ENCODE measurements at places on chromosomes 16 and 17.

- DNase-seq = no peak
Observed at GRCh38 chr16:85614338-85615013, 1.4 kb downstream of the GSE1 start.

DNA sequence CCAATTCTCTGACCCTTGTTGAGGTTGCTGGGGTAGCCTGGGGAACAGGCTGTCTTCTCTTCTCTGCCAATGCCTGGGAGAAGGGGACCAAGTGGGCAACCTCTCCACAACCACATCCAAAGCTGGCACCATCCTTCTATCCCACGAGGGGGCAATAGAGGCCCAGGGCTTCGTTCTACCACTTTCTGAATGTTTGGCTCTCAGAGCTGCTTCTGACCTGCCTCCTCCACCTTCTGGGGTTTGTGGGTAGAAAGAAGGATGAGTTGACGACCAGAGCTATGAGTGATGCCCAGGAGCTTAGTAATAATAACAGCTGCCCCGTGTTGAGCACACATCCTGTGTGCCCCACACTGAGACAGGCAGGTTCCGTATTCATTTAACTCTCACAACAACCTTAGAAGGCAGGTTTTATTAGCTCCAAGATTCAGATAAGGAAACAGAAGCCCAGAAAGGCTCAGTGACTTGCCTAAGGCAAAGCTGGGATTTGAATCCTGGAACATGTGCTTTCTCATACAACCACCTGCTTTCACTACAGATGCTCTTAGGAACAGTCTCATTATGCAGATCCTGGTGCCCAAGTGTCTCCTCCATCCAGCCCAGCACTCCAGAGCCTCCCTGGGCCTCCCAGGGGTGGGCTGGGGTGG is 11.1 kb downstream of the TSPOAP1 start:
- DNase-seq = no peak

- DNase-seq = no peak
Observed at GRCh38 chr16:70646260-70647241, at the start of gene IL34. IL34 (plus strand) TSS chr16:70646559; CDS start chr16:70646948, 389 bp downstream.

DNA sequence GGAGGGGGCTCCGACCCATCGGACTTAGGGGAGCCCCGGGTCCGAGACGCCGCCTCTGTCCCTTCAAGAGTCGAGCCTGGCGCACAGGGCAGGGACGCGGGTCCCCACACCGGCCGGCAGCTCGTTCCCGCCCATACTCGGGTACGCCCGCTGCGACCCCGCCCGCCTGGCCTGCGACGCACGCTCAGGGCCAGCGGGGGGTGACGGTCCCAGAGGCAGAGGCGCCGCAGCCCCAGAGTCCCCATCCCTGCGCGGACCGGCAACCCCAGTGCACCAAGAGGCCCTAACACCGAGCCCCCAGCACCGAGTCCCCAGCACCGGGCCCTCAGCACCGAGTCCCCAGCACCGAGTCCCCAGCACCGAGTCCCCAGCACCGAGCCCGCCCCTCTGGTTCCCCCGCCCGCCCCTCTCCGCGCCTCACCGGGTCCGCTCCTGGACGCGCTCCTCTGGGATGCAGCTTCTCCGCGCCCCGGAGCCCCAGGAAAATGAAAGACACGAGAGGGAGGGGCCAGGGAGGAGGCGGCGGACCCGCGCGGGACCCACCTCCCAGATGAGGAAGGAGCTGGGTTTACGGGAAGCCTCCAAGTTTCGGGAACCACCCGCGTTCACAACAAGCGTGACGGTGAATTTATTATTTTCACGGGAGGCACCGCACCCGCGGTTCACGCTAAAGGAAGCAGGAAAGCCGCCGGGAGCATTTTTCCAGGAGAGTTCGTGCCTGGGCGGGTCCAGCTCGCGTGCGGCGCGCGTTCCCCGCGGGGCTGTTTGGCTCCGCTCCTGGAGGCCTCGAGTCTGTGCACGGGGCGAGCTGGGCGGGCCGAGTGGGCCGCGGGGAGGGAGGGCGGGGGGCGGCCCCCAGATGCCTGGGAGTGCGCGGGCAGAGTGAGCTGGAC is at the start of gene SECTM1:
TSS of gene SECTM1 (minus strand) at position 488 of the 893 bp plus-strand sequence. CDS start 6,526 bp downstream, outside the sequence.
- DNase-seq = no peak

- DNase-seq = no peak
Observed at GRCh38 chr17:50319306-50320004, 26.5 kb upstream of the XYLT2 start.

DNA sequence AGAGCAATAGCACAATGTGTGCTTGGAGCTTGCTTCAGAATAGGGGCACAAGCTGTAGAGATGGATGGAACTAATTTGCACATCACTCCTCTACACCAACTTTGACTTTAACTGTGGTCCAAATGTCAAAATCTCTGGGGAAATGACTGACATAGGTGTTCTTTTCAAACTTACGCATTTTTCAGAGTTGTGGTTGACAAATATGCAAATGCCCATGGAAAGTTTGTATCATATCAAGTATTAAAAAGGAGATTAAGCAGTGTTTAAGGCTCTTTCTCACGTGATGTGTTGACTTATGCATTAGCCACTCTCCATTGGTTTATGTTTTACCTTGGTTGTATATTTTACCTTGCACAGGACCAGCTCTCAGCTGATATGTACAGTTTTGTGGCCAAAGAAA is 77.1 kb downstream of the ELAC2 start:
- no peak for DNase-seq

DNA sequence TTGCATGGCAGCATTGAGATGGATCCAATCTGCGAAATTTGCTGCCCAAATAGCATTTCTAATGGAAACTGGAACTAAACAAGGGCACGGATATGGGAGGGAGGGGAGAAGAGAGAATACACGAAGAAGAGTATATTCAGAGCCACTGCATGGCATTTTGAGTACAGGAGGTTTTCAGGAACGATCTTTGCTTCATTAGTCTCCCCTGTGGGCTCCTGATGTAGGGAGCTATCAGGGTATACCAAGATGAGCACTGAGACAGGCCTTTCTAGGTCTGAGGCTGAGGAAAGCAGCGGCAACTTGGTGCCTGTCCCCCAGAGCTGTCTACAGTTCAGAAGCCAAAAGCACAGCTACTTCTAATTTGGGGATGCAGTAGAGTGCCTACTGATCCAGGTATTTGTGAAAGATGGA is 257.7 kb upstream of the PMFBP1 start:
- no peak for DNase-seq

DNA sequence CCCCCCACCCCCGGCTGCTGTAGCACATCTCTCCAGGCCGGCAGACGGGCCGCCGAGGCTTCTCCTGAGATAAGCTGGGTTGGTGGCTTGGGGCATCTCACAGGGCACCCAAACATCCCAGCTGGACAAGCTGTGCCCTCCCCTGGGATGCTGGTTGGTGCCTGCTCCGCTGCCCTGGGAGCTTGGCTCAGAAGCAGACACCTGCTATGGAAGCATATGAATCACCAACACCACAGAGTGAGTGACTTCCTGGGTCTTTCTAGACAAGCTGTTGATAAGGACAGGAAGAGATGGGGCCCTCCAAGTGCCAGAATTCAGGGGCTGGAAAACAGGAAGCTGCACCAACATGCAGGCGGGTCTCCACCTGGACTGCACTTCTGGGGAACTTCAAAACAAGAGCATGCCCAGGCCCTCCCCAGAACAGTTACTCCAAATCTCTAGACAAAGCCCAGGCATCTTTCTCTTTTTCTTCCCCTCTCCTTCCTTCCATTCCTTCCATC is 13.7 kb downstream of the C16orf95 start:
- no peak for DNase-seq

DNA sequence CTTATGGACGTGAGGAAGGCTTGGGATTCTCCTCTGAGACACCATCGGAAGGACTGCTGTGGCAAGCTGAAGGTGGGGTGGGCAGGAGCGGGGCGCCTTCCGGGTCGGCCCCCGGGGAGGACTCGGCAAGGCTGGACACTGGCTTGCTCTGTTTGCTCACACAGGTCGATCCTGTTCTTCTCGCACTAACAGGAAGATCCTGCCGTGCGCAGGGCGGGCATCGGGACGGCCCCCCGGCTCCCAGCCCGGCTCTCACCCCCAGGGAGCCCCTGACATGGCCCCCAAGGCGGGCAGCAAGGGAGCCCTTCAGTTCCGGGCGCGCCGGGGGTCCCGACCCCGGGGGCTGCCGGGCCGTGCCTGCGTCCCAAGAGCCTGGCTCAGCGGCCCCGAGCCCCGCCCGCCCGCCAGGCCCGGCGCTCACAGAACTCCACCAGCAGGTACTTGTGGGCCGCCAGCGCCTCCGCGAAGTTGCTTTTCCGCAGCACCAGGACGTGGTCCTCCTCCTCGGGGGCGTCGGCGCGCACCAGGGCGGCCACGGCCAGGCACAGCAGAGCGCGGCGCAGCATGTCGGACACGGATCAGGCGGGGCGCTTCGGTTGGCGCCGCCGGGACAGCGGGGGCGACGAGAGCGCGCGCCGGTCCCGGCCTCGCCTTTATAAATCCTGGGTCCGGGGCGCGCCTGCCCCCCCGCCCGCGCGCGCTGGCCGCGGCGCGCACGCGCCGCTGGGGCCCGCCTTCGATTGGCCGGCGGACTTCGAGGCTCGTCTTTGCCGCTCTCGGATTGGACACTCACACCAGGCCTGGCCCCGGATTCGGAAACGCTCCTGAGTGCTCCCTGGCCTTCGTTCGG is at the start of gene P4HB:
TSS of gene P4HB (minus strand) at position 630 of the 850 bp plus-strand sequence. CDS start at position 566, 64 bp downstream.
- peak; percentile 88 for DNase-seq

DNA sequence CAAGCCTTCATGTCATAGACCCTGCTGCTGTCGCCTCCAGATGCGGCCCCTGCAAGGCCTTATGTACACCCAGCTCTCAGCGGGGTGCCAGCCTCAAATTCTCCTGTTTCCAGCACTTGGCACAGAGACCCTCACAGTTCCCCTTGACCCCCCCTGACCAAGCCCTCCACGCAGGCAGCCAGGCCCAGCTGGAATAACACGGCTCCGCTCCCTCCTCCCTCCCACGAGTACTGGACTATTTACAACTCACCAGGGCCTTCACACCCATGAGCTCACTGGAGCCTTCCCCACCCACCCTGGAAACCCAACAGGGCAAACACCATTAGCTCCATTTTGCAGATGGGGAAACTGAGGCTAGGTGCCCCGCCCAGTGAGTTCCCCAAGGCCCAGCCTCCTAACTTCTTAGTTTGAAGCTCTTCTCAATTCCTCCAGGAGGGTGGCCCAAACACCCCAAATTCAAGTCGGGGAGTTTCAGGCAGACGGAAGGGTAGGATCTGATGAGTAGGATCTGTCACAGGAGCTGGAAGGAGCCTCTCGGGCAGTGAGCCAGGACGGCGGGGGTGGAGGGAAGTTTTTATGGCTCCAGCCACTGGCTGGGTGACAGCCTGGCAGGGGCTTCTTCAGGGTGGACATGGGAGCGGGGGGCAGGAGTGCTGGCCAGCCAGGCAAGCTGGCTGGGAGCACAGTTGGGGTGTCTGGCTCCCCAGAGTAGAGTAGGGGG is 17.5 kb upstream of the DLX4 start:
- no peak for DNase-seq

DNA sequence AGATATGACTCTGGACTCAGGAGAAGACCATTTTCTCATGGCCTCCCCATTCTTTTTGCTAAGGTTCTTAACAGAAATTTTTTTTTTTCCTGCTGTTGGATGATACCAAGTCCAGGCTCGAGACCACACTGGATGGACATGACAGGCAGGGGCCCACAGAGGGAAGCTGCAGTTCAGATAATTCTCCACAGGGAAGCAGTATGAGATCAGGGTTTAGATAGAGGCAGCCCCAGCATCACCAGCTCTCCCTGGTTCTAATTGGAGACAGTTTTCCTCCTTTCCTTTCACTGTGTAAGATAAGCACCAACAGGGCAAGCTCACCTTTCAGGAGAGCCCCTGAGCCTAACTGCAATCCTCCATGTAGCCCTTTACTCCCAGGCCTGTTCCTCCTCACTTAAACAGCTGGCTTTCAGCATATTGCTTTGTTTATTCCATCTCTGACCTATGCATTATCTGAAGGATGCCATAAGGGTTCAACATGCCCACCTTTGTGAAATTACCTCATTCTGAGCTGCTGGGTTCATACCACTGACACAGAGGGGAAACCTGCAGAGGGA is 108.1 kb downstream of the SNX11 start:
- no peak for DNase-seq

DNA sequence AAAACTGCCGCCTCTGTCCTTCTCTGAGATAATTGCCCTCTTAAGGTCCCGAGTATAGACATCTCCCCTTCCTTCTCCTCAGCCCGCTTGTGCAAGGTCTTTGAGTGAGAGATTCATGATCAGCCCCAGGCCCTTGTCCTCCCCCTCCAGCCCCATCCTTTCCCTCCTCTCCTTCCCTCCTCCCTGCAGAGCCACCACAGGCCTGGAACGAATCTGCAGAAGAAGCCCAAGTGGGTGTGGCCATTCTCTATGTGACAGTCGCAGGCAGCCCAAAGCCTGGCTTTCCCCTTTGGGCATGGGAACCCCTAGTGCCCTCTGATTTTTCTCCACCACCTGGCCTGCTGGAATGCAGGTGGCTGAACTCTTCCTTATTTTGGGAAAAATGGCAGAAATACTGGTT is 7.2 kb upstream of the NDRG4 start:
- DNase-seq = no peak

GRCh38 chr17:32331243-32332040 is 10.5 kb downstream of the C17orf75 start:
- no peak for DNase-seq

DNA sequence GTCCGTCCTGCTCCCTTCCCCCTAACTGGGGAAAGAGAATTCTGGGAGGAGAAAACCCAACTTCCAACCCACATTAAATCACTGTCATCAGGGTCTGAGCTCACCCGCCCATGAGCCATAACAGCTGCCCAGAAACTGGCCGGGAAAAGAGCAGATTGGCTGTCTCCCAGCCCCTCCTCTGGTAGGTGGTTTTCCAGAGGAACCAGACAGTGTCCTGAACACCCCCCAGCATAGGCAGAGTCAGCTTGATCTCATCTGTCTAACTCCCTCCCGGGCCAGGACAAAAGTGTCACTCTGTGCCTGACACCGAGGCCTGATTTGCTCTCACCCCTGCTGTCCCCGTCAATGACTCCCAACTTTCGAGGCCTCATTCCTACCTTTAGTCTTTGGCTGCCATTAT is 197.0 kb downstream of the AXIN2 start:
- no peak for DNase-seq

DNA sequence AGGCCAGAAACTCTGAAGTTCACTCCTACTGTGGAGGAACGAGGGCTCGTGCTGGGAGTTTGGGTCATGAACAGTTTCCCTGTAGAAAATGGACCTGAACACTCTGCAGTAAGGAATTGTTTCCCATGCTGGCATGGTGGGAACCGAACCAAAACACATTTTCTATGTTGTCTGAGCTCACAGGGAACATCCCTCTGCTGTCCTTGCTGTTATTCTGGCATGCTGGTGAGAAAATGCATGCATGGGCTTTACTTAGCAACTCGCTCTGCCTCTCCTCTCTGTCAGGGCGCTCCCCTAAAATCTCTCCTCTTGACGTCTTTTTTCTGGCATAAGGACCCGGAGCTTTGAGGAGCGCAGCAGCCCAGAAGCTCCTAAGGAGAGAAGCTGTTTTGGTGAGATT is 5.4 kb downstream of the RTN4RL1 start:
- DNase-seq = no peak

GRCh38 chr16:86821895-86822294 is 243.5 kb downstream of the FOXL1 start:
- DNase-seq = no peak

GRCh38 chr17:55496094-55496881 is 15.0 kb downstream of the SMIM36 start:
- DNase-seq = no peak
